ENCODE measurements at places on chromosomes 16 and 17.

GRCh38 chr17:77790143-77790829 lies 168.2 kb upstream of the TNRC6C start:
- DNase-seq, result no peak

DNA sequence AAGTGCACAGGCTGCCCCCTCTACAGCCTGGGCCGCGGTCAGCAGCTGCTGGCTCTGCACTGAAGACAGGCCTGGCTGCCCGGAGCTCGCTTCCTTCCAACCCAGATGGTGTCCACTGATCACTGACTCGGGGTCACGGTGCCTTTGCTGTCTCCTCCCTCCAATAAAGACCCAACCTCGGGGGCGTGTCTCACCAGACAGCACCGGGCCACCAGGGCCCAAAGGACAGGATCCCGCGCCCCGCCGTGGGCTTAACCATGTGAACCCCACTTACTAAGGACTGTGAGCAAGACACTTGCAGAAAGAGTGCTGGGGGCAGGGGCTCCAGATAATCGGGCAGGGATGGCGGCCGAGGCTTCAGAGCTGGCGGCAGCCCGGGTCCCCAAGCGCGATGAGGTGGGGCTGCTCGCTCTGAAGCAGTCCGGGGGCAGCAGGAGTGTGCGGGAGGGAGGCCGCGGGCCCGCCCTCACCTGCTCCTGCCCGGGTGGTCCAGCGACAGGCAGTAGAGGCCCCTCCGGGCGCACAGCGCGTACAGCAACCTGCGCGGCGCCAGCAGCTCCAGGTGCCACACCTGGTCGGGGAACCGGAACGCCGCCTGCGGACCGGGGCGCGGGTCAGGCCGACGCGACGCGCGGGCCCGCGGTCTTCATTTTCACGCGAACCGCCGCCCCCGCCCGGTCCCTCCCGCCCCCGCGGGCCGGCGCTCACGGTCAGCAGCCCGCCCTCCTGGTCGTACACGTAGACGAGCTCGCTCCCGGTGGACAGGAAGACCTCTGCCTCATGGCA lies 502 bp downstream of the FAAP100 start:
- DNase-seq, result no peak

GRCh38 chr17:4394208-4395110 lies 28.0 kb upstream of the UBE2G1 start:
- DNase-seq, result no peak

DNA sequence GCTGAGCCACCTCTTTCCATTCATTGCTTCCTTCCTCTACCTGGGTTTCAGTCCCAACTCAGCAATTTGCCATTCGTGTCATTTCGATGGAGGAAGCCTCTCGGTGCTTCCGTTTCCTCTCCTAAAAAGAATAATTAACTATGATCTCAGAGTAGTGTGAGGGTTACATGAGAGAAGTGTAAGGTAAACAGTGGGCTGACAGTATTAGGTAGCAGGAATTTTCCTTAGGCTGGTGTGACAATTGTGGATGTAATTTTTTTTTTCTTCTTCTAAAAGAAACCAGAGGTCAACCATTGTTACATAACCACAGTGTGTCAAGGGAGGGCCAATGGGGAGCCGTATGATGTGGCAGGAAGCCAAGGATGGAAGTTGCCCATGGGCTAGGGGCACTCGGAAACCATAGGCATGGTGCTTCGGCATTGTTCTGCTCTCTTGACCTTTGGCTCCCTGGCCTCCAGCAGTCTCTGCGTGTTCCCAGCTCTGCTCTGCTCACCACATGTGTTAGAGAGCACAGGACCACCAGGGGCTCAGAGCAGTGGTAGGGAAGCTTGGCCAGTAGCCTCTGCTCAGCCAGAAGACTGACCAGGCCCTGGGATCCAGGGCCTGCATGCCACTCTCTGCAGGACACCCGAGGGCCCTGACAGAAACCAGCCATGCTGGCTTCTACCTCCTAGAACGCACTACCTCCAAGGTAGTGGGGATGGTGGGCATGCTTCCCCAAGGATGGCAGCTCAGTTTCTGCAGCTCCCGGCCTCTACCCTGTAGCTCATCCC lies 2.0 kb upstream of the TOP2A start:
- no peak for DNase-seq

DNA sequence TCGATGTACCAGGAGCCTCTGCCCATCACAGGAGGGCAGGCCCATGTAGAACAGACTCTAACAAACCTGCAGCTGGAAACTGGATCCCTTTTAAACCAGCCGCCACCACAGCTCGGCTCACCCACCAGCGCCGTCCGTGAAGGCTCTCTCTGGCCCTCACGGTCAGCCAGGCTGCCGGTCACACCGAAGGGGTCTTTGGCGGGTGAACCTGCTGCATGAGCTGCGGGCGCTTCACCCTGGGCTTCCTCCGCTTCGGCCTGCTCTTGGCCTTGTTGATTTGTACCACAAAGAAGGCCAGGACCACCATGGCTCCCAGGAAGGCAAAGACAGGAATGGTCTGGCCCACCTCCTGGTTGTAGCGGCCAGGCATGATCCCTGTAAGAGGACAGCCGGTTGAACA lies 11.7 kb upstream of the SLC38A8 start:
- DNase-seq, result no peak

DNA sequence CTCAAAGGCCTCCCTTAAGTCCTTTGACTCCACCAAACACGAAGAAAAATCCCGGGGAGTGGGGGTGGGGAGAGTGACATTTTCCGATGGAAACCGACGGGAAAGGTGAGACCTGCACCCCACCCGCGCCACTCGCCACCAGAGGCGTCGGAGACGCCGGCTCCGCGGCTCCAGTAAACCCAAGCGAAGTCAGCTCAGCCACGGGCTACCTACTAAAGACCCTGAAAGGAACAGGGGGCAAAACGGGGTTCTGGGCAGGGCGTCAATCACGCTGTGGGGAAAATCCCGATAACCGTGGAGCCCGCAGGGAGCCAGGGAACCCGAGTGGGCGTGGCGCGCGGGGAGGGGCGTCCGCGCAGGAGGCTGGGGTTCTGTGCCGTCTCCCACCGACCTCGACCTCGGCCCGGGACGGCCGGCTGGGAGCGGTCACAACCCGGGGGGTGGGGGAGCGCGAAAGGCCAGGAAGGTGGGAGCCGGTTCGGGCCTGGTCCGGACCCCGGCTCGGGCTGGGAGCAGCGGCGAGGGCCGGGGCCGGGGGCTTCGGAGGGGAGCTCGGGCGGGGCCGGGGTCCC lies 565 bp downstream of the WDR45B start:
- no peak for DNase-seq

DNA sequence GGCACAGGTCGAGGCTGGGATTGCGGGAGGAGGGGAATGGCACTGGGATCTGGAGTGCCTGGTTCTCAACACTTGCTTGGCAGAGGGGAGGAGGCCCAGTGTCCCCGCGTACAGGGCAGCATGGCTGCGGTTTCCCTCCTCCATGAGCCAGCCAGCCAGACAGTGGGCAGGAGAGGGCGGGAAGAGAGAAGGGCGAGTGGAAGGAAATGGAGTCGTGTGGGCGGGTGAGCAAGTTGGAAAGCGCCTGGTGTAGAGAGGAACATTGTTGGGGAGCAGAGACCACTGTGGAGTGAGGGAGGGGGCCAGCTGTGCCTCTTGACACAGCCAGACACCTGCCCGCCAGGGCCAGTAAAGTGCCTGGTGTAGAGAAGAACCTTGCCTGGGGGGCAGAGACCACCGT lies 130.5 kb downstream of the OR1D5 start:
- DNase-seq, result no peak

- no peak for DNase-seq
These were observed 173.8 kb upstream of the CCL2 start for GRCh38 chr17:34081269-34081668.

- no peak for DNase-seq
These were observed 21.5 kb upstream of the RFFL start for GRCh38 chr17:35084987-35085386.

GRCh38 chr17:1625053-1625452 lies 3.6 kb downstream of the SLC43A2 start:
- no peak for DNase-seq

DNA sequence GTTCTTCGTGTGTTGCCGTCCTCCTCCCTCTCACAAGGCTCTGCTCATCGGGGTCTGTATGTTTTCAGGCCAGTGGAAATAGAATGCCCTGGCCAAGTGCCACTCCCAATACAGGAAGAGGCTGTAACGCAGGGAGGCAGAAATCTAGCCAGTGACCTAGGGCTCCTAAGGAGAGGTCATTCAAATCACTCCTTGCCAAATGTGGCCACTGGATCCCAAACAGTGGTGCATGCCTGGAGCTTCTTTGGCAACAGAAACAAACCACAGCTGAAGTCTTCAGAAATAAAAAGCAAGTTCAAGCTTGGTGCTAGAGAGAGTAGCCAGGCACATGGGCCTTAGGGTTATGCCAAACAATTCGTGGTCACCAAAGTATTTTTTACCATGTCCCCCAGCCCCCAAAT lies 66.1 kb downstream of the SMG6 start:
- DNase-seq, result no peak

DNA sequence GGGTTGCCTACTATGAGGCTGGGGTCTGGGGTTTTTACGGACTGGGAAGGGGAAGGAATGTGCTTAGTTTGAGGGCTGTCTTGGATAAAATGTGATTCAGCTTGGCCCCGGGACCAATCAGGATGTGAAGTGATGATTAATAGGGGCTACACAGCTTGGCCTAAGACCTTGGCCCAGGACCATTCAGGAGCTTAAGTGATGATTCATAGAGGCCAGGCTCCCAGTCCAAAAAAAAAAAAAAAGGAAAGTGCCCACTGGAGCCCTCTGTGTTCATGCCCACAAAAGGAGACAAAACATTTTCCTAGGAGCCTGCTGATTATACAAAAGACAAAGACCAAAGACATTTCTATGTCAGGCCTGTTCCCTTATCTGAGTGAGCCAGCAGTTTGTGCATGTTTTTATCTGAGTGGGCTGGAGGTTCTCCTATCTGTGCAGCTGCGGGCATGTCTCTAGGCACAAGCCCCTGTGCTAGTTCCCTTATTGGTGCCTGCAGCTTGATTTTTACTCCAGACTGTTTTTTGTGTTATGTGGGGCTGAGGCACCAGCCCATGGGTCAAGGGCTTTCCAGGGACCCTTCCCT lies 898.2 kb upstream of the GOT2 start:
- DNase-seq, result no peak

DNA sequence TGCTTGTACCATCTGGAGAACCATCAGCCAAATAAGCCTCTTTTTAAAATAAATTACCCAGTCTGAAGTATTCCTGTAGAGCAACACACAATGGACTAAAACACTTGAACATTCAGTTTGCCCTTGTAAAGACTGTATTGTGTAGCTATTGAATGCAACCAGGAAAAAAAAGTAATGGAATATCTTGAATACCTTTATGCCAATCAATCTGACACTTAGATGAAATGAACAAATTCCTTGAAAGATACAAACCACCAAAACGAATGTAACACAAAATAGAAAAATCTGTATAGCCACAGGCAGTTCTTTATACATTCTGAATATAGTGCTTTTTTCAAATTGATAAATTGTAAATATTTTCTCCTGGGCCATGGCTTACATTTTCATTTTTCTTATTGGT lies 63.3 kb upstream of the KCNJ16 start:
- no peak for DNase-seq

DNA sequence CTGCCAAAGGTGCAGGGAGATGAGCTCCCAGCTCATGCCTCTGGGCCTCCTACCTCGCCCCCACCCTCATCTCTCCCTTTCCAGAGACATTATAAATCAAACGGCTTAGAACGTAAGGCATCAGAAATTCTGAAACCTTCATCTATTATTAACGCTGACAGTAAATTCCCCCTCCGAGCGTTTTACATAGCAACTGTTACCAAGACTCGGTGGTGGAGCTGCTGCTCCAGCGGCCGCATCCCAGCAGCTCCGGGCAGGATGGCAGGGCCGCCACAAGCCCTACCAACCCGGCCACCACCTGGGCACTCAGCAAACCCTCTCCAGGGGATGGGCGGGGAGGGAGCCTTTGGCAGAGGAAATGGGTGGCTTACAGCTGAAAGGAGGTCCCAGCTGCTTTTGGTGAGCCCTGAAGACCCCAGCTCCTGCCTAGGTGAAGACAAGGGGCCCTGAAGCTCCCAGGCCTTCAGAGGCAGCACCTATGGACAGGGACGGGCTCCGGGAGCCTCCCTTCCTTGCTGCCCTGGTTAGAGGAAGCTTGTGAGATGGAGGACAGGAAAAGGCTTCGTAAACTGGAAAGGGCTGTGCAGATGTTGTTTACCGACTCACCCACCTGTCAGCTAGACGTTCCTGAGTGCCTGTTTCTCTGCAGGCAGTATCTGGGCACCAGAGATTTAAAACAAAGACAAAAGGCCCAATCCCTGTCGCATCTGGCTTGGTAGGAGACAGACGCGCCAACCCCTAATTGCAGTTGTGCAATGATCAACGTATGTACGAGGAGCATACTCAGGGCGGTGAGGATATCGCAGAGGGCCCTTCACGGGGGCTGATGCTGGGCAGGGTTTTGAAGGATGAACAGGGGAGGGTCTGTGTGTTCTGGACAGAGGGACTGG lies 76.9 kb downstream of the RAI1 start:
- DNase-seq, result no peak

- no peak for DNase-seq
These were observed 12.2 kb upstream of the CXCL16 start for GRCh38 chr17:4751932-4752331.

- no peak for DNase-seq
These were observed 41.6 kb upstream of the TNRC6C start for GRCh38 chr17:77916703-77917481.

GRCh38 chr17:15782866-15783265 lies 50.8 kb downstream of the TBC1D26 start:
- no peak for DNase-seq

DNA sequence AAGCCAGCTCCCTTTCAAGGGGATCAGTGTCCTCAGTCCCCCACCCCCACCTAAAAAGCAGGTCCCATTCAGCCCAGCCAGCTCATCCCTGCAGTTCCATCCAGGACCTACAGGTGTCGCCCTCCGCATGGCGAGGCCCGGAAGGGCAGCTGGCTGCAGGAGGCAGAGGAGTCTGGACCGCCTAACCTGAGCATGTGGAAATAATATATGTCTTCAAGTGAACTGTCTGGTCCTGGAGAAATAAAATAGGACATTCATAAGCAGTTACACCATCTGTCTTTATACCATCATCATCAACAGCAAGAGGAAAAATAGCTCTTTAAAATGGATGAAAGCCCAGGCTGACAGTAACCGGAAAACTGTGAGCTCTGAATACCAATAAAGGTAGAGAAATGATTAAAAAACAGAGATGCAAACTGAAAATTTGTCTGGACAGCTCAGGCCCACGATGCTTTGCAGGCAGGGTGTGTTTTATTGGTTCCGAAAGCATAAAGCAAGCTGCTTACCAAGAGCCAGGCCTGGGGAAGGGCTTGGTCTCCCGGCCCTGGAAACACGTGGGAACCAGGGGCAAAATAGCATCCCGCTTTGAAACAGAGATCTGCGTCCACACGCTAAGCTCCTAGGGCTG lies 215.2 kb downstream of the ZFHX3 start:
- DNase-seq, result peak; percentile 4
